ENCODE measurements at places on chromosomes 1 and 21.

DNA sequence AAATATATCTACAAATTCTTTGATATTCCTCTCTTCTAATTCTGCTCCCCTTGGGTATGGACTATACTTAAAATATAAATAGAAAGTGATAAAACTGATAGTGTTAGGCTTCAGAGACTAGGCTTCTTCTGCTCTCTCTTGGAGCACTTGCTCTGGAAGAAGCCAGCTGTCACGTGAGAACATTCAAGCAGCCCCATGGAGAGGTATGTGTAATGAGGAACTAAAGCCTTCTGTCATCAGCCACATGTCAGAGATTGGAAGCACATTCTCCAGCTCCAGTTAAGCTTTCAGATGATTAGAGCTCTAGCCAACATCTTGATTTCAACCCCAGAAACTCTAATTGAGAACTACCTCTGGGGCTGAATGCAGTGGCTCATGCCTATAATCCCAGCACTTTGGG, 34.3 kb downstream of the XKR8 start:
- no peak for DNase-seq

DNA sequence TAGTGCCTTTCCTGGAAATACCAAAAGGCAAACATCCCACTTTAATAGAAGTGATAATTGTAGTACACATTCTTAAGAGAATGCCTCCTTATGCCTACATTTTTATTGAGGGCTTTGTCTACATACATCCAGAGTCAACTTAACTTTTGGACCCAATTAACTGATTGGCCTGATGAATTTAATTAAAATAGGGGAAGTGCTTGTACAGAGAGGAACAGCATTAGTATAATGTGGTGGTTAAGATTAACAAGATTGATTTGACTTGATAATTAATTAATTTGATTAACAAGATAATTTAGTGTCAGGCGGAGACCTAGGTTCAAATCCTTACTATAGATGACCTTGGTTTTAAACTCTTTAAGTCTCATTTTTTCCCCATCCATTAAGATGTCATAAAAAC, 111.4 kb downstream of the NFIA start:
- DNase-seq, result no peak

GRCh38 chr1:26164861-26165842, 3.6 kb downstream of the C1orf232 start:
- DNase-seq, result no peak

DNA sequence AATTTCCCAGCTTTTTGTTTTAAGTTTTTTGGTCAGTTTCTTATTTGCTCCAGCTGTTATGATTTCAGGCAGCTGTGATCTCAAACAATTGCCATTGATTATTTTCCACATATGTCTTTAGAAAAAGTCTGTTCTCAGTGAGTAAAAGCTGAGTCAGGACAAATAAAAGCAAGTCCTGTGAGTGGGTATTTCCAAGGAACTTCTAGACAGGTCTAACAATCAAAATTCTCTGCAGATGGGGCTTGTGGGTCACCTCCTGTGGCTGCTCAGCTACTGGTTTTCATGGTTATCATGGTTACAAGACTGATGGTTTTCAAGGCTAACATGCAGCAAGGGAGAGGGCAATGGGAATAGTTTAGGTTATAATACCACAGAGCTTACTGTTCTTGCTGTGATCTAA, 585.7 kb downstream of the LMO4 start:
- no peak for DNase-seq

DNA sequence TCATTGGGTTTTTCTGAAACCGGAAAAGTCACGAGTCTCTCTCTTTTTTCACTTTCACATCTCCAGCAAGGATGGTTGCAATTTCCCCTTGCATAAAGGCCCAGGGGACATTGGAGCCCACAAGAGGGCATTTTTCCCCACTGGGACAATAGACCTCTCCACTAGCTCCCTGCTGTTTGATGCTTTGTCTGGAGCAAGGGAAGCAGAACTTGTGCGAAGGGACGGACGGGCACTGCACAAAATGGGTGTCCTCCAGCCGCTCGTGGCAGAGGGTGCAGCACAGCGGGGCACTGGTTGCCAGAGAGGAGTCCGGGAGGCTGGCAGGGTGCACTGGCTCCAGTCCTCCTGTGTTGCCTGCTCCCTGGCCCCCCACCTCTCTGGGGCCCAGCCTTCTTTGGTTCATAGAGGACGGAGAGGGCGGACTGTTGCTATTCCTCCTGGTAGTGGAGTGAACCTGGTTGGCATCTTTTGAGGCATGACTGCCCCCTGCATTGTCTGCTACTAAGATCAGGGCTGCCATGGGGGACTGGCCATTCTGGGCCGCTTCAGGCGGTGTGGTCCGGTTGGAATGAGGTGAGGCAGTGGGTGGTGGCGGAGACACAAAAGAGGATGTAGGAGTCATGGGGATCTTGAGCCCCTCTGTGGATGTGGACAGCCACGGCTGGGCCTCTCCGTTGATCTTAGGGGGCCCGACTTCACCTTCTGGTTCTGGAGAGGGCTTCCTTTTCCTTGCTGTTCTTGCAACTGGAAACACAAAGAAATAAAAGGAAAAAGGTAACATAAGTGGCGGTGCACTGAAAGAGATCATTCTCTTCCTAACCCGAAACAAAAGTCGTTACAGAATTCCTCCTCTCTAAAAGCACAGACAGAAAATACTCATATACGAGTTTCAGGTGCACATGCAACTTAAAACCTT, 2.6 kb downstream of the IRF2BP2 start:
- DNase-seq, result no peak

GRCh38 chr1:36093226-36093625, 4.5 kb downstream of the ADPRS start:
- no peak for DNase-seq
